ENCODE measurements at places on chromosomes 4 and X. TPM values are rescaled to one million over a fixed set of nuclear protein-coding genes. Genes with fewer than 3 reads are reported as not detected.

- no peak for DNase-seq
Measured at GRCh38 chrX:135346975-135347374, 37.7 kb downstream of the ETDC start.

GRCh38 chr4:74283614-74284013 is 24.7 kb upstream of the EPGN start:
- no peak for DNase-seq

- no peak for DNase-seq
Measured at GRCh38 chr4:41559940-41560516, 22.1 kb downstream of the LIMCH1 start.

- DNase-seq = no peak
Measured at GRCh38 chrX:110001740-110002299, 1.1 kb upstream of the TMEM164 start.

DNA sequence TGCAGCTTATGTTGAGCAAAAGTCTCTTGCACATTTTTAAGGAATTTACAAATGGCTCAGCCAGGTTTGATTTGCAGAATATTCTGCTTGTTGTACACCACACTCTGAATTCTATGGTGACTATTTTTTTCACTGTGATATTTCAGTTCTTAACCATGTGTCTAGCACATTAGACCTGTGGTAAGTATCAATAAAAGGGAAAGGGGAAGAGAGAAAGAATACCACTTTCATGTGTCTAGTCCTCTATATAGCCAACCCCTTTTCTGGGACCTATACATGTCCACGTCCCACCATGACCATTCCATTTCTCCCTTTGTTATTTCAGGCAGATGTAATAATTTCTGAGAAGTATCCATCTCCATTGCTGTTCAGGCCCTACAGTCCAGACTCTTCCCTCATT is 121.3 kb upstream of the PNPLA4 start:
- no peak for DNase-seq

DNA sequence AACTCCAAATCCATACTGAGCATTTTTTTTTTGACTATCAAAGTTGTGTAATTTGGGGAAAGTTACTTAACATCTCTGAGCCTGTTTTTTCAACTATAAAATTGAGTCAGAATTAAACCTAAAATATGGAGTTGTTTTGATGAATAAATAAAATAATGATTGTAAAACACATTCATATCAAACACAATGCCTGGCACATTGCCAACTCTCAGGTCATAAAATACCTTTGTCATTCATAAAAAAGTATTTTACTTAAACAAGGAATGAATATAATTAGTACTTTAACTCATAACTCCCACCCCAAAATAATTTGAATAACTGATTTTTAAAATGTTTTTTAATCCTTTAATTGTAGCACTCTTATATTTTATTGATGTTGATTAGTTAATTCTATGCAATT is 3.8 kb upstream of the GPR174 start:
- no peak for DNase-seq

- no peak for DNase-seq
Measured at GRCh38 chrX:155259752-155260151, 4.5 kb downstream of the RAB39B start.

DNA sequence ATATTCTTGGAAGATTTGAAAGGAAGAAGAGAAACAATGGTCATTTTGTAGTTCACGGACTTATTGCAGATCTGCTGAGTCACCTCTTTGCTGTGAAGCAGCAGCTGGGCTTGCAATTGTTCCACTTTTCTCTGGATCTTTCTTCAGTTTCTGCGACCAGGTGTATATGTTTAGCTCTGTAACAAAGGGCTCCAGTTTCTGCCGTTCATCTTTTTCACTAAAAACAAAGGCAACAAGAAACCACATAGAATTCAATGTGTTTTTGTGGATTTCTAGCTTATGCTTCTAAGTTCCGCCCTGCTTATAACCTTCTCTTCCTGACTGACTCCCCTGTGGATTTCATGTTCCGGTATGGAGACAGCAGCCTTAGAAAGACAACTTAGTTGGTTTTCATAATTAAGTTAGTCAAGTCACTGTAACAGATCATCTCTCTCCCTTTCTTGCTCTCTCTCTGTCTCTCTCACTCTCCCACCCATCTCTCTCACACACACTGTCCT is 121.6 kb upstream of the EPHA5 start:
- no peak for DNase-seq

- no peak for DNase-seq
Measured at GRCh38 chrX:48683411-48683982, at the start of gene WAS. WAS (plus strand) TSS chrX:48683799; CDS start chrX:48683854, 55 bp downstream.

DNA sequence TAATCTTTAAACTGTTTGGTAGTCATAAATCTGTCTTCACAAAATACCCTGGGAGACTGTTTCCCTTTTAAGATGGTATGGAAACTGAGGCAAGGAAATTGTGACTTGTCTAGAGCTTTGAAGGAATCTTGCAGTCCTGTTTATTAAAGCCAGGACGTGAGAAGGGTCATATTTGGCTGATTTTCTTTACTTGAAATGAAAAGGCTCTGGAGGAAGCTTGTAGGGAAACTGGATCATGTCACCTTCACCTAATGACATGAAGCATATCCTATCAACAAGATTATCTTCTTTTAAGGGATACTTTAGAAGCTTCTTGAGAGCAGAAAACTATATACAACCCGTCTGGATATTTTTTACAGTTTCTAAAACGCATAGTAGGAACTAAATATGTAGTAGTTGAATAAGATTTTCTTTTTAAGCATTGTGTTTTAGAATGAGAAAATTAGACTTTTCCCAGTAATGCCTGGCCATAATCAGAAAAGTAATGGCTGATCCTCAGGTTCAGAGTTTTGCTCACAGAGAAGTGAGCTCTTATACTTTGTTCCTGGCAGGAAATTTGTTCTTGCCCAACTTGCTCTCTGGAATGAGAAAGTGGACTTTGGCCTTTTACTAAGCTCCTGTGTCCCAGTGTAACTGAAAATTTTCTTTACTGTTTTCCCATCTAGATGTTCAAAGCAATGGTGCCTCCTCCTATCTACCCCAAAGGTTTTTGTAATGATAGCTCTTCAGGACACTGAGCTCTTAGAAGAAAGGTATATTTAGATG is 136.8 kb upstream of the AFF2 start:
- no peak for DNase-seq

DNA sequence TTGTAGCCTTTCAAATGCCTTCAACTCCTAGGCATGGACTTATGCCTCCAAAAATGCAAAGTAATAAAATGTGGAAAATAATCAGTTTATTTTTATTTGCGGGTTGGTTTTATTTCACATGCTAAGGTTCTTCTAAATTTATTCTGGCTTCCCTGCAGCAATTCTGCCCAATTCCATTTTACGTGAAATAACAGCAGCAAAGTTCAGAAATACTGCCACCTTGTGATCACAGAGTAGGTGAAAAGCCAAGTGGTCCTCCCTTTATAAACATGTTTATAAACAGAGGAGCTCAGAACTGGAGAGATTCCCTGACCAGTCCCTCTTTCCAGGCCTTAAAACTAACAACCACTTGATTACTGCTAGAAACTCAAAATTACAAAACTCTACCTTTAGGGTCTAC is 14.7 kb upstream of the DCHS2 start:
- no peak for DNase-seq

DNA sequence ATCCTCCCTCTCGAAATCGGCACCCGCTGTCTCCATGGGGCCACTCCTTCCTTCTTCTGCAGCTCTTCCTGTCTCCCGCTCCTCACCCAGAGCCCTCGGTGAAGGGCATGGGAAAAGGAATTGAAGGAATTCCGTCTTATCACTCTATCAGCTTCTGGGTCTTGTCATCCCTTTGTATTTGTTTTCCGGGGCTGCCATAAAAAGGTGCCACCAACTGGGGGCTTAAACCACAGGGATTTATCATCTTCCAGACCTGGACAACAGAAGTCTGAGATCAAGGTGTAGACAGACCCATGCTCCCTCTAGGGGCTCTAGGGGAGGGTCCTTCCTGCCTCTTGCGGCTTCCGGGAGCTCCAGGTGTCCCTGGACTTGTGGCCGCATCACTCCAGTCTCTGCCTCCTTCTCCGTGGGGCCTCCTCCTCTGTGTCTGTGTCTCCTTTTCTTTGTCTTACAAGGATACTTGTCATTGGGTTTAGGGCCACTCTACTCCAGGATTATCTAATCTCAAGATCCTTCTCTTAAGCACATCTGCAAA is 24.0 kb downstream of the CD99 start:
- DNase-seq = no peak

DNA sequence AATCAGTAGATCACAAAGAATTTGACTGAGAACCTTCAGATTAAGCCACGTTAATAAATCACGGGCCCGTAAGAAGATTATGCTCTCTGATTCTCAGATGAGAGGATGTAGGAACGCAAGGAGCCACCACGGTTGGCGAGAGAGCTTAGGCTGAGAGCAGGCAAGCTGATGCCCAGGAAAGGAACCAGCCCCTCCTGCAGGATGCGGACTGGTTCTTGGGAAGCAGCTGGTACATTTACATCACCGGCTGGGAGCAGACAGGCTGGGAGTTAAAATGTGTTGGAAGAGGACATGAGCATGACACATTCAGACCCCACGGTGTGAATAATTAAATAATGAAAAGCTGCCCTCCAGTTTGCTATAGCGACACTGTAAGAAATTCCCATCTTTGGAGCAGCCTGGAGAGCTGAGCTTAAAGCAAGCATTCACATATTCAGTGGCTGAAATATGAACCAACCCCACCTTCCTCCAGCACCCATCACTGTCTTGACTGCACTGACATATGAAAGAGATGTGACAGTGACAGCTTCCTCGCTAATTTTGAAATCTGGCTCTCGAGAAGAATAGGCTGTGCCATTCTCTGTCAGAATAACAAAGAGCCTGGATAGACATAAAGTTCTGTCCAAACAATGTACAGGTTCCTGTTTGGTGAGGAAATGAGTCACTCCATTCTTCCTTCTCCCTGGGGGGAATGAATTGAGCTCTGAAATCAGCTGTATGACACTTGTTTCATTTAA is 33.1 kb downstream of the LNX1 start:
- DNase-seq = no peak

DNA sequence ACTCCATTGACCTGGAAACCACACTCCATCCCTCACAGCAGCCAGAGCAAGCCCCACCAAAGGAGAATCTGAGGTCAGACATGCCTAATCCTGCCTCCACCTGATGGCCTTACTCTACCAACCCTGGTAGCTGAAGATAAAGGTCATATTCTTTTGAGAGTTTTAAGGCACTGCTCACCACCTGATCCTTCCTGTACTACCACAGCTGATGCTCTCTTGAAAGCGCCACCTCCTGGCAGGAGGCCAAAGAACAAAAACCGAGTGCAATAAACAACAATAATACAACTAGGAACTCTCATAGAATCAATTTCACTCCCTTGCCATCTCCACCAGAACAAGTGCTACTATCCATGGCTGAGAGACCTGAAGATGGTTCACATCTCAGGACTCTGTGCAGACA is 301.6 kb downstream of the NAF1 start:
- no peak for DNase-seq

- no peak for DNase-seq
Measured at GRCh38 chrX:140163371-140164159, 198.2 kb upstream of the CXorf66 start.

GRCh38 chr4:2742081-2742822 is 13.9 kb downstream of the TNIP2 start:
- no peak for DNase-seq

- DNase-seq = no peak
Measured at GRCh38 chr4:177566691-177567090, 124.5 kb upstream of the AGA start.

- no peak for DNase-seq
Measured at GRCh38 chr4:80312124-80312523, 23.4 kb upstream of the CFAP299 start.

DNA sequence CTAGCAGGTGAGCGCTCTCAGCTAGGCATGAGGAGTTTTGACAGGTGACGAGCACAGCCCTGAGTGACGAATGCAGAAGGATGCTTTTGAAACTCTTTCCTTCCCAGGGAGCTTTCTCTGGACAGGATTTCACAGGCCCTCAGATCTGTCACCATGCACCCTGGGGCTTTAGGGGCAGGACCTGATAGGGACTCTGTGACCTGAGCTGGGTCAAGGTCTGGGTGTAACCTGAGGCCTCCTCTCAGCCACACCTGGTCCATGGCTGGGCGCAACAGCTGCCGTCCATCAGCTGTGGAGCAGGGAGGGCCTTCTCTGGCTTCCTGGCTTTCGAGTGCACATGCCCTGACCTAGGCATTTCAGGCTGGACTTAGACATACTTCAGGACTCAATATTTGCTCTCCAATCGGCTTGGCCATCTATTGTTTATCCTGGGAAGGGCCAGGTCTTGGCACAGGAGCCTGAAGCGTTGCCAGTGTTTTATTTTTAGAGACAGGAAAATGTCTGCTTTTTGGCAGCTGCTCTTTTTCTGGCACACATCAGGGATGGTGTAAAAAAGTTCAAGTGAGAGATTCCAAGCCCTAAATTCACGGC is 56.4 kb downstream of the C4orf51 start:
- no peak for DNase-seq

- no peak for DNase-seq
Measured at GRCh38 chrX:153793291-153793690, 884 bp downstream of the IDH3G start.

GRCh38 chr4:5784960-5785611 is 74.1 kb downstream of the EVC start:
- DNase-seq = no peak

GRCh38 chrX:29143356-29143755 is 556.1 kb downstream of the IL1RAPL1 start:
- DNase-seq = no peak

DNA sequence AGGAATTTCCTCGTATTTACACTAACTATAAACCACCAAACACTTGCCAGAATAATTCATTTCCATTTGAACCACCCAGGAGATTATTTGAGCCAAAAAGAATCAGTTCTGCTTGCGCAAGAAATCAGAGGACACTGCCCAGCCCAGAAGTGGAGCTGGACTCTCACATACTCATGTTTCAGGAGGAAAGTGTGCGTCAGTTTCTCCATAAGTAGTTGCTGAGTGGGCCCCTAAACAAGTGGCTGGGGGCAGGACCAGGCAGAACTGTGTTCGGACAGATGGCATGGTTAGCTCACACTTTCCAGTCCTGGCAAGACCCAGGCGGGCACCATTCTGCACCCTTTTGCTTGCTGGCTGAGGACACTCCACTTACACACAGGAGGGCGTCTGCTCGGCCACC is 38.8 kb downstream of the BTC start:
- no peak for DNase-seq

GRCh38 chr4:37561803-37562207 is 124.4 kb downstream of the RELL1 start:
- no peak for DNase-seq

RTL3 gene
- polyA plus RNA-seq = 1.8 TPM

ACE2 gene
- not detected for polyA plus RNA-seq

ASB5 gene
- polyA plus RNA-seq = 133 TPM

XAGE1A gene
- not detected for polyA plus RNA-seq

MAPK10 gene
- 3.3 TPM for polyA plus RNA-seq

GPRASP1 gene
- polyA plus RNA-seq = 10.4 TPM

MAD2L1 gene
- polyA plus RNA-seq = 14.4 TPM

PNMA3 gene
- 1.6 TPM for polyA plus RNA-seq

CDS1 gene
- polyA plus RNA-seq = 0.28 TPM

Data from forelimb muscle (tissue), 1 donor.